ENCODE measurements at places on chromosomes 4 and X.

- no peak for DNase-seq
Observed at GRCh38 chr4:88320780-88321373, 36.5 kb upstream of the PPM1K start.

DNA sequence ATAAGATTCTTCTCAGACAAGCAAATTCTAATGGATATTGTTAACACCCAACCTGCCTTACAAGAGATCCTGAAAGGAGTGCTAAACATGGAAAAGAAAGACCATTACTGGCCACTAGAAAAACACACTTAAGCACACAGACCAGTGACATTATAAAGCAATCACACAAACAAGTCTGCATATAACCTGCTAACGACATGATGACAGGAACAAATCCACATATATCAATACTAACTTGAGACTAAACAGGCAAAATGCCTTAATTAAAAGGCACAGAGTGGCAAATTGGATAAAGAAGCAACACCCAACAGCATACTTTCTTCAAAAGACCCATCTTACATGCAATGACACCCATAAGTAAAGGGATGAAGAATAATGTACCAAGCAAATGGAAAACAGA lies 100.5 kb upstream of the PCDH18 start:
- no peak for DNase-seq

DNA sequence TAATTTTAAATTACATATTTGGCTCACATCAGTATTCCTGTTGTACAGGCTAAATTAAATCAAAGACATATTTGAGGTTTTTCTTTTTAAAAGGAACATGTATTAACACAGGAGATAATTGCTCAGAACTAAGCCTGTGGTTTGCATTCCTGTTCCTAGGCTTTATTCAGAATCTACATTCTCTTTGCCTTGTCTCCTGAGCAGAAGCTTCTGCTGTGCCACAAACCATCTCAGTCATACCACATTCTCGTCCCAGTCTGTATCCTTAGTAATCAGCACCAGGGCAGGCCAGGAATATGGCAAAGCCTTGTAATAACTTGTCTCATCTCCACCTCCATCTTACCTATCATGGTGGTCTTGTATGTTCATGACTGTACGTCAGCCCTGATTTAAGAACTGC lies 162.8 kb downstream of the ARHGAP24 start:
- DNase-seq = no peak

- DNase-seq = no peak
Observed at GRCh38 chr4:161992317-161992716, 171.5 kb downstream of the FSTL5 start.

- no peak for DNase-seq
Observed at GRCh38 chr4:110618581-110619462, 4.1 kb downstream of the PITX2 start.

GRCh38 chrX:78452356-78452755 lies 124.9 kb upstream of the CYSLTR1 start:
- DNase-seq = no peak

DNA sequence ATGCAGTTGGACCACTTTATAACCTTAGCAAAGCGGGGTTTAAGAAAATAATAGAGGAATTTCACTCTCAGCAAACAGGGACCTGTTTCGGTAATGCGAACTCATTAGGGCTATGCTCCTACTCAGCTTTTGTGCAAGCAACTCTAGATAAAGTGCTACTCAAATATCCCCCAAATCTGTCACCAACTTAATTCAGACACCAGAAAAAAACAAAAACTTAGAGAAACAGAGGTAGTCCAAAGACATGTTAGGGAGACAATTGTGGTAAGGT lies 123.0 kb downstream of the CAMK2D start:
- DNase-seq = no peak

- no peak for DNase-seq
Observed at GRCh38 chr4:79920163-79920853, 152.7 kb downstream of the ANTXR2 start.

- DNase-seq = no peak
Observed at GRCh38 chr4:157957905-157958304, 214.9 kb downstream of the GASK1B start.

- no peak for DNase-seq
Observed at GRCh38 chr4:150821641-150822040, 193.4 kb downstream of the LRBA start.

GRCh38 chr4:1469043-1469442 lies 62.8 kb upstream of the NKX1-1 start:
- peak; percentile 2 for DNase-seq

GRCh38 chr4:112410804-112411203 lies 105.2 kb downstream of the NEUROG2 start:
- no peak for DNase-seq

GRCh38 chr4:10527438-10527837 lies 70.2 kb upstream of the ZNF518B start:
- DNase-seq = no peak

DNA sequence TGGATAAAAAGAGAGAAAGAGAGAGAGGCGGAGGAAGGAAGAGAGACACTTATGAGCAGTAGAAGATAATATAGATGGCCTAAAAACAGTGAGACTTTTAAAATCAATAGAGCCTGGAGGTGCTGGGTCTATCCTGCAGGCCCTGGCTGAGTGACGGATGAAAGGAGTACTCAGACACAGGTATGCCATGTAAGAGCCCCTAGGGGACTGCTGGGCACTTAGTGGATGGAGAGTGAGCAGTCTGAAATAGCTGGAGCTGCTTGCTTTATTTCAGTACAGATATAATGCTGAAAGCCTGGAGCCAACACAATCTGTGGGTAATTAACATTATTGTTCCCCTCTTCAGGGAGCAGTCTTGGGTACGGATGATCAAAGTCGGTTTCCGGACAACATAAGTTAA lies 578.6 kb downstream of the SPOCK3 start:
- DNase-seq = no peak

GRCh38 chr4:182093431-182093831 lies 149.8 kb upstream of the TENM3 start:
- no peak for DNase-seq

DNA sequence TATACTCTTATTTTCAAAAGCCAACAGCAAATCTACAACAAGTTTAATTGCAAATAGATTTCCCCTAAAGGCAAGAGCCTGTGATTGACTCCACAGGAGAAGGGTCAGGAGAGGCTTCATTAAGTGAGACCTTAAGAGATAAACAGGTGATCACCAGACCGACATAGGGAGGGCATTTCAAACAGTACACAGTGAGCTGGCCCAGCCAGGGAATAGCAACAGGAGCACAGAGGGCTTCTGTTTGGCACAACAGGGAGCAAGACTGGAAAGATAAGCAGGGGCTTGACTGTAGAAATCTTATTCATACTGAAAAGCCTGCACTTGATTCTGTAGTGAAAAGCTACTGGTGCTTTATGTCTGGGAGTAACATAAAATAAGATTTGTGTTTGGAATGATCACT lies 3.9 kb downstream of the RUFY3 start:
- no peak for DNase-seq

DNA sequence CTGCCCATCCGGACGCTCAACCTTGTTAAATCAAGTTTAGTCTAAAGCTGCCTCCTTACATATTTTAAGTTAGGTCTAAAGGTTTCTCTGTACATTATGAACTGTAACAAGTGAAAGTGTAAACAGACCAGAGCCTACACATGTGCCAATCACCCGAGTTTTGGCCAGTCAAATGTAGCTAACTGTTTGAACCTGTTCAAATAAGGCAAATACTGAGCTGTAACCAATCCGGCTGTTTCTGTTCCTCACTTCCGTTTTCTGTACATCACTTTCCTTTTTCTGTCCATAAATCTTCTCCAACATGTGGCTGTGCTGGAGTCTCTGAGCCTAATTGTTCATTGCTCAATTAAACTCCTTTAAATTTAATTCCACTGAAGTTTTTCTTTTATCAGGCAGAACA lies 113.3 kb upstream of the SHISA3 start:
- DNase-seq = no peak

GRCh38 chr4:18297684-18298083 lies 276.1 kb upstream of the LCORL start:
- DNase-seq = no peak

Measured in 8988T (cell line).